AG09309 (cell line): ENCODE measurements at places on chromosomes 11 and 22.
A peak's percentile ranks its signal among the peaks of the same experiment; 100 is the strongest.

DNA sequence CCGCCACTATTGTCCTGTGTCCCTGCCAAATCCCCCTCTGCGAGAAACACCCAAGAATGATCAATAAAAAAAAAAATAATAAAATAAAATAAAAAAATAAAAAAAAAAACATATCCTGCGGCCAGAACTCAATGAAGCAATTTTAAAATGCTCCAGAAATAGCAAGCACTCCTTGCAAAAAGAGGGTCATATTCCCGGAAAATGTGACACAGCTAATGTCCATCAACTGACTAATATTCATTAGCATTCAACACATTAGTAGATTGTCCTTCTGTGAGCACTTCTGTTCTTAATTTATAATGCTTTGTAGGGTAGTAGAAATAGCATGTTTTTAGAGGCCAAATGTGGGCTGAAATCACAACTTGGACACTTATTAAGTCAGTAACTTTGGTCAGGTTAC lies 252.3 kb upstream of the SESN3 start:
- no peak for DNase-seq

GRCh38 chr11:126840201-126840886 lies 160.2 kb downstream of the KIRREL3 start:
- DNase-seq: peak; percentile 52

- DNase-seq: no peak
Measured at GRCh38 chr11:104665641-104666040, 232.6 kb downstream of the CASP12 start.

DNA sequence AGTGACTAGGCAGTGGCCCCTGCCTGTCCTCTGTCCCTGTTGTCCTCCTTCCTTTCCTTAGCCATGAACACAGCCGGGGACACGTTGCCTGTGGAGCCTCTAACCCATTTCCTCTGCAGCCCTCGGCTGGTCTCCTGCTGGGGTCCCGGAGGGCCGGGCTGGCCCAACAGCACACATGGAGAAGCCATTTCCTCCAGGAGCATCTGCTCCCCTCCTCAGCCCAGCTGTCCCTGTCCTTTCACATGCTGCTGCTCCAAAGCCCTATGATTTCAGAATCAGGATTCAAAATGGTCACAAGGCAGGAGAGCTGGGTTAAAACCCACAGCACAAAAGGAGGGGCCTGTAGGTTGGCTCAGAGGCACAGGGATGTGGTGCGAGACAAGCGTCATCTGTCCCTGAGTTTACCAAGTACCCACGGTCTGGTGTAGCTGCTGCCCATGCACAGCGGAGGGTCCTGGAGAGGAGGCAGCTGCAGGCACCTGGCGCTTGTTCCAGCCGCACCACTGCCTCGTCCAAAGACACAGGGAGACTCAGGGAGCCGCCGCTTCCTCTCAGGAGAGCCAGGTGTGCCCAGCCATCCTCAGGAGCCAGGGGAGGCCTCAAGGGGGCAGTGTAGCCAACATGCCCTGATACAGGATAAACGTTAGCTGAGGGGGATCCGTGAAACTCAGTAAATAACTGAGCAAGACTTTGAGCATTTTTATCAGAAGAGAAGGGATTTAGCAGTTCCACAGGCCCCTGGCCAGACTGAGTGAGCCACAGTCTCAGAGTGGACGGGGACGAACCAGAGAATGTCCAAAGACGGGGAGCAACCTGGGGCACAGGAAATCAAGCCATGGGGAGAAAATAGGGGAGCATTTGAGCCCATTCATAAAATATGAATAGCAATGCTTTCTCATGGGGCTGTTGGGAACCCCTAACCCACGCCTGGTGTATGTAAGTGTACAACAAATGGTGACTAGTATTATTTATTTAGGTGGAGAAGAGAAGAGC lies 3.9 kb upstream of the VSIG10L2 start:
- no peak for DNase-seq

DNA sequence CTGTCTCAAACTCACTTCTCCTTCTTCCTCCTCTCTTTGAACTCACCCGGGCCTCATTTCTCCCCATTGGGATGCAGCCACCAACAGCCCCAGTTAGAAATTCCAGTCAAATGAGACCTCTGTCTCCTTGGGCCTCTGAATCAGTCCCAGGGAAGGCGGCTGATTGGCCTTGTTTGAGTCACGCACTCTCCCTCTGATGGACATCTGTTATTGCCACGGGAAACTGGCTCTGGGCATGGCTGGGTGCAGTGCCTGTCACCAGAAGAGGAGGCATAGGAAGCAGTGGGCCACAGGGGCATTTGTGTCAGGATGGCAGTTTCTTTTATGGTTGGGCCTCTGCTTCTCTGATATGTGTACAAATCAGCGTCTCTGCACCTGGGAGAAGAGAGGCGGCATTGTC lies 9.6 kb upstream of the WNT11 start:
- no peak for DNase-seq

DNA sequence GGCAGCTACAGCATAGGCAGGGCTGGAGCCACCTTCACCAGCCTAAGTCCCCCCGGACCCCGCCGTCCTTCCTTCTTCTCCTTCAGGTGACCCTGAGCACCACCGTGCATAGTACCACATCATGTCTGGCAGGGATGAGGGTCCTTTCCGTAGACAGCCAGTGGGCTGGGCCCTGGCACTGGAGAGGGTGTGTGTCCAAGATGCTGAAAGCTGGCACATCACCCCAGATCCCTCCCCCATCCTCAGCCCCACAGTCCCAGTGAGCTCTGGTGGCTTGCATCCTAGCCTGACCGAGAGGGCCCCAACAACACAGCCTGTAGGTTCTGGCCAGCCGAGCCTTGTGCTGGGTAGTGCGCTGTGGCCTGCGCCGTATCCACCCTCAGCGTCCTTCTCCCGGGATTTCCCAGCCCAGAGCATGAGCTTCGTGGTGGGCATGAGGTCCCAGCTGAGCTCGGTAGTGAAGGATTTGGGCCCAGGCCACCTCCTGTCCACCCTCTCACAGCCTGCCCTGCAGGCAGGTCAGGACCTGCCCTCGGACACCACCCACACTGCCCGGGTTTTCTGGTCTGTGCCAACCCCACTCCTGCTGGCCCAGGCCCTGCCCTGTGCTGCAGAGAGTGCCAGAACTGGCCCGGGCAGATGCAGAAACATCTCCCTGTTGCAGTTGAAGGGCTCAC lies 1124.3 kb downstream of the BRD1 start:
- no peak for DNase-seq

DNA sequence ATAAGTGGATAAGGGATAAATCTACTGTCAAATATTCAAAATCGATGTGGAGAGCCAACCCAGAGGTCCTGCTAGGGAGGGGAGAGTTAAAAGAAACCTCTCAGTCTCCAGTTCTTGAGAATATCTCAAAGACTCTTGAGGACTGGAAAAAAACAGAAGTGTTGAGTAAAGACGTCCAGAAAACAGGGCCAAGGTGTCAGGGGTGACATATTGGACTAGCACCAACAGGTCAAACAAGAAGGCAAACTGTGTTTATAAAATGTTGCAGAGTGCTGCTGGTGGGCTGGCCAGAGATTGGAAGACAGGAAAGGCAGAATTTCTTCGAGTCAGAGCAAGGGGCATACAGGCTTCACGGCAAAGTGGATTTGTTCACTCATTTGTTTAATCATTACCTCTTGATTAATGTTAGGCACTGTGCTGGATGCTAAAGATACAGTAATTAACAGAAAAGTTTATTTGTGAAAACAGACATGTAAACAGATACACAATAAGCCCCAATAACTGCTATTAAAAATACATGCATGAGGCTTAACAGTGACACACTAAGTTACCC lies 33.7 kb upstream of the SMPD1 start:
- no peak for DNase-seq

DNA sequence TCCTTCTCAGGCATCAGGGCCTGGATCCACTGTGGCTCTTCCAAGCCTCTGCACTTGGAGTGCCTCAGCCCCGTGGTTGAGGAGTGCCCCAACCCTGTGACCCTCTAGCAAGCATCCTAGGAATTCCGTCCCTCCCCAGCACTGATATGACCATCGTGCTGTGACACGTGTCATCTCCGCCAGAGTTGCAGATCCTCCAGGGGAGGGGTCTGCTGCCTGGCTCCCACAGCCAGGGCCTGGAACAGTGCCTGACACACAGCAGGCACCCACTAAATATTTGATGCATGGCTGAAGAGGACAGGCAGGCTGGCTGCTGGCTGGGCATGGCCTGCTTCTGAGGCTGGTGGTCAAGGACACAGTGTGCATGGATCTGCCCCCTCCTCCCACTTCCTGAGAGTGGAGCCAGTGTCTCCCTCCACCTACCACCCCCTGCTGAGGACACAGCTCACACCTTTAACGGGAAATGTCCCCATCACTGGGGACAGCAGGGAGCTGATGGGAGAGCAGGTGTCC lies 1.7 kb upstream of the CD81 start:
- no peak for DNase-seq

GRCh38 chr11:86671531-86672006 lies 847 bp downstream of the ME3 start:
- DNase-seq: no peak

- no peak for DNase-seq
Measured at GRCh38 chr22:39296535-39296934, 22.9 kb downstream of the RPL3 start.

DNA sequence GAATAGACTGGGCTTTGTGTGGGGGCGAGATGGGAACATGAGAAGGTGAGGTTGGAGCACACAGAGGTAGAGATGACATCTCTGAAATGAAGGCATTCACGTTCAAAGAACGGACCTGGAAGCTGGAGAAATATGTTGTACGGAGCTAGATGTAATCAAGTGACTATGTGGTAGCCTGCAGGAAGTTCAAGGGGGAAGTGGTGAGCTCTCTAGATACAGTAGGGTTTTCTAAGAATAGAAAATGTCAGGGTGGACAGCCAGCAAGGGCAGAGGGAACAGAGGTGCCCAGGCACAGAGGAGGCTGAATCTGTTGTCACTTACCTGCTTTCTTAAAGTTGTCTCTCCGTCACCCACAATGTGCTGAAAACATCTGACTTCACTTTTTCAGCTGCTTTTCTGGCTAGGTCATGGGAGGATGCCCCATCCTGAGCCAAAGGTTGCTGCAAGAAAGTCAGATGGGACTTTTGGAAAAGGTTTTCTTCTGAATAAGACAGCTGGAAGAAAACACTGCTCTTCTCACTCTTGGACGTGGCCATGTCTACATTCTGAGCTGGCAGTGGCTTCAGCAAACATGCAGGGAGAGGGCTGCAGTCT lies 171.5 kb upstream of the B3GAT1 start:
- no peak for DNase-seq

GRCh38 chr11:39651857-39652461 lies 1807.5 kb downstream of the LRRC4C start:
- DNase-seq: no peak

GRCh38 chr11:89267660-89268302 lies 90.1 kb downstream of the TYR start:
- DNase-seq: no peak

DNA sequence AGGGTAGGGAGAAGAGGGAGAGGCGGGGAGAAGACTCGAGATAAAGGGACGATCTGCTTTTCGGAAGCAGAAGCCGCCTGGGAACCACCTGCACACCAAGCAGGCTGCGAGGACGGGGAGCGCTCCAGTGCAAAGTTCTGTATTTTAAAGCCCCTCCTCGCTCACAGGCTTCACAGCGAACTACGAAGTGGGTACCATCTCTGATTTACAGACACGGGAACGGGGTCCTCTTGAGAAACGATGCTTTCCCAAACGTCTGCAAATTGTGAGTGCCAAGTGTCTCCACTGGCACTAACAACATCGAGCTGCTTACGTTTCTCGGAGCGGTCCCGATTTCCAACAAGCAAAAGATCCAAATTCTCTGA lies 700 bp upstream of the STX3 start:
- DNase-seq: no peak

DNA sequence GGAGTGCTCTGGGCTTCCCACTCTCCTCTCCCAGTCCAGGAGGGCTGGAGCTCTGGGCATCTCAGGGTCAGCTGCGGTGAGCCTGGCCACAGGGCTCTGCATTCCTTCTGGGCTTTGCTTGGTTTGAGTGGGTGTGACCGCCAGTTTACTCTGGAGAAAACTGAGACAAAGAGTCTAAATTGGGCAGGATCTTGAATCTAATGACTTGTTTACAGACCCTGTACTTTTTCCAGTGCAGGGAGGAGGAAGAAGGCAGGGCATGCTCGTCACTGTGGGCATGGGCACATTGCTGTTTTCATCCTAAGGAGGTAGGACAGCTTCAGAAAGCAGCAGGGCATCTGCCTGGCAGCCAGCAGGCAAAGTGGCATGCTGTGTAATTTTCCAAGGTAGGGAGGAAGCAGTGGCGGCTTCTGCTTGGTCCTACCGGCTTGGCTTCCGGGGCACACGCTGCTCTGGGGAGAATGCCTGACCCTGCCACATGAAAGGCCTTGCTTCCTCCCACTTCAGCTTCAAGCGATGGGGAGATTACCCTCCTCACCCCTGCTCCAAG lies 22.9 kb downstream of the FLI1 start:
- no peak for DNase-seq

DNA sequence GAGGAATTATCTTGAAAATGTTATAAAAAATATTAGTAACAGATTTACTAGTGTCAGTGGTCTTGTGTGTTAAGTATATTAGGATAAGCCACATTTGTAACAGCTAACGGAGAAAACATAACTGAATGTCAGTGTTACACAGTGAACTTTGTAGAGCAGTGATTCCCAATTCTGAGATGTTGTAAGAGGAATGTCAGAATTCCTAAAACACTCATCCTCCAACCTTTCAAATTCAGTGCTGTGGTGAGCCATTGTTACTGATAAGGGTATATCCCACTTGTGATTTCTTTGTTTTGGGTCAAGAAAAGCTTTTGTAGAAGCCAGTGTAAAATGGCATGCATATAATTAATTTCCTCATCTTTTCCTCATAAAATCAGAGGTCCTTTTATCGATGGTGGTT lies 61.9 kb downstream of the ARHGEF12 start:
- DNase-seq: peak; percentile 13

- DNase-seq: no peak
Measured at GRCh38 chr11:128316541-128317227, 270.7 kb downstream of the ETS1 start.

- DNase-seq: peak; percentile 87
Measured at GRCh38 chr22:20807315-20807752, 33.4 kb downstream of the SERPIND1 start.

GRCh38 chr11:32087597-32087996 lies 3.3 kb upstream of the RCN1 start:
- DNase-seq: no peak

- DNase-seq: no peak
Measured at GRCh38 chr22:19175602-19176174, 2.8 kb downstream of the SLC25A1 start.

DNA sequence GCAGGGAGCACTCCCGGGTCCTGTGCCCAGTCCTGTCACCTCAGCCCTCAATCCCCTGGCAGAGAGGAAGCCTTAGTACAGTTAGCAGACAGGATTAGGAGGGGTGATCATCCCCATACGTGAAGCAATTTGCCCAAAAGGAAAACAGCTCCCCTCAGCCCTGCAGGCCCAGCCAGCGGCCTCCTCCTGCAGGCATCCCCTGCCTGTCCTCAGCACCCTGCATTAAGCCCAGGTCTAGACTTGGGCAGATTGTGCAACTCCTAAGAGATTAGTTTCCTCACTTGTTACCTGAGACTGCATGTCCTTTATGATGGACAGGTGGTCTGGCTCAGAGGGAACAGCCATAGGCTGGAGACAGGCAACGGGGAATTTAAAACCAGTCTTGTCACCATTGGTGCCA lies 95.5 kb upstream of the TMEM45B start:
- DNase-seq: no peak

- no peak for DNase-seq
Measured at GRCh38 chr11:59894616-59895015, 16.0 kb downstream of the OOSP3 start.
